WERI-Rb-1 (cell line): ENCODE measurements at places on chromosomes 2 and 18.

GRCh38 chr2:196836440-196836839, 27.3 kb upstream of the C2orf66 start:
- no peak for DNase-seq

GRCh38 chr2:71925268-71926088, 222.2 kb downstream of the CYP26B1 start:
- peak; percentile 5 for DNase-seq

DNA sequence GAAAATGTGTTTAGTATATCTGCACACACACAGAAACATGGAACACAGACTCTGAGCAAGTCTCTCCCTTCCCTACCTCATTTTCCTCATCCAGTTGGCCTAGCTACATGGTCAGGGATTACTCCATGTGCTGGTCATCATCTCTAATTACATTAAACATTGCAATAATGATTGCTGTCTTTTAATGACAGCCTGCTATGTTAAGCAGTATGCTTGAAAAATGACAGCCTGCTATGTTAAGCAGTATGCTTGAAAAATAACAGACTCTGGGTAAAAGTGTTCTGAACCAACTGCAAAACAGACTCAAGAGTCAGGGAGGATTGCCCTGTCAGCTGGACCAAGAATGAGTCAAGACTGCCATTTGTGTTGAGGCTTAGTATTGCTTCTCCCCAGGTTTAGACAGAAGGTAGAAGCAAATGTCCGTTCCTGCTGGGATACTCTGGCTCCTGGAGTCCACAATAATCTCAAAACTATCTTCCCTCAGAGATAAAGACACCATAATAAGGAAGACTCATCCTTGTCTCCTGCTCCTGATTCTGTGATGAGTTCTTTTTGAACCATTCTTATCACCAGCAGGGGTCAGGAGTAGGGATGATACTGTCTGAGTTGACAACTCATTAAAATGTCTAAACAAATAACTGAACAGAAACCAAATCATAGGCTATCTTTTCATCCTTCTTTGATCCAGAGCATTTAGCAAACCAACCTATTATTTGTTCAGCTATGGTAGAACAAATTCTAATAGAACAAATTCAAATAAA, 57.7 kb downstream of the CCDC93 start:
- no peak for DNase-seq

- no peak for DNase-seq
Observed at GRCh38 chr2:112841295-112842044, 4.9 kb upstream of the IL1B start.

DNA sequence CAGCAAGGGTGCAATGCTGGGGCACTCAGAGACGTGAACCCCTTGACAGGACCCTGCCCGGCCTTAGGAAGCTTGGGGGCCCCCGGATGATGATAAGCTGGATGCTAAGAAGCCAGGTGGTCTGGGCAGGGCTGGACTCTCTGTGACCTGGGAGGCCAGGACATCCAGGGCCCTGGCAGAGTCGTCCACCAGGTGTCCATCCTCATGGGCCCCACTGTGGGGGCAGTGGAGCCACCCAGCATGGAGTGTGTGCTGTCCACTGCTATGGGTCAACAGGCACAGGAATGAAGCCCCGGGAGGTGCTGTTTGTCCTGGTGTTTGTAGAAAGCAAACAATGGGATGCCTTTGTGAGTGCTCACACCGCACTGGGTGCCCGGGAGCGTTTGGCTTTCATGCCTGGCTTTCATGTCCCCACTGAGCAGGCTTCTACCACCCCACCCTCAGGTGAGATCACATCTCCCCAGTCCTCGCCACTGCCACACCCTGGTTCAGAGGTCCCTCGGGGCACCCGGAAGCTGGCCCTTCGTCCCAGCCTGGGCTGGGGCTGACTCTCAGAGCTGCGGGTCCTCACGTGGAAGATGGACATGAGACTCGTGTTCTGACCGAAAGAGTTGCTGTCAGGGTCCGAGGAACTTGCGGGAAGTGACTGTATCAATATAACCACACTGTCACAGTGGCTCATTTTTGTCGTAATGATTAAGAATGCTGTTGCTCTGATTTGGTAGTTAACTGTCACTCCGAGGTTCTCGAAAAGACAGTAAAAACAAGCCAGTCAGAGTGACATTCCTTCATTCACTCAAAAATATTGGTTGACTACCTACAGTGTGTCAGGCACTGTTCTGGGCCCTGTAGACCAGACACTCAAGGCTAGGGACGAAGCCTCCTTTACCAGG, 53.3 kb downstream of the INHBB start:
- DNase-seq: no peak
